ENCODE measurements at places on chromosomes 2 and 18.

DNA sequence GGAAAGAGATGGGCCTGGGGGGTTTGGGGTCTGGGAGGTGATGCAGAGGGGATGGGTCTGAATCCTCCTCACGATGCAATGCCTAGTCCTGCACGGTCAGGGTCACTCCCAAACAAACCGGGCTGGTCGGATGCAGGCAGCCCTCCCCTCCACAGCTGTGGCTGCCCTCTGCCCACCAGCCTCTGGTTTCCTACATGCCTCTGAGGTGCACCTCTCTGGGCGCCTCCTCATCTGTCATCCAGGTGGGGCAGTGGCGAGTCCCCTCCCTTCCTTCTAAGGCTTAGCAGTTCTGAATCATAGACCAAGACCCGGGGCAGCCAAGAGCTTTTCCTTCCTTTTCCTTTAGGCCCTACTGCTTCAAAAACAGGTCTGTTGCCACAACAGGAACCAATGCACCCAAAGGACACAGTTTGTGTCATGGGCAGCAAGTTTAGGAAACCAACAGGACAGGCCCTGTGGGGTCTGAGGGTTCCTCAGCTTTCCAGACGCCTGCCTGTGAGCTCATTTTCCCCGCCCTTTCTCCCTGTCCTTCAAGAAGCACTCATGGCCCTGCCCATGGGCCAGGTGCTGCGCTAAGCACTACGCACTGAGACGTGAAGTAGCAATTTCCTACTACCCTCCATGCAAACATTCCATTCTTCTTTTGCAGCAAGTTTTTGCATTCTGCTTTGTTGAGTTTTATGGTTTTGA, 6.5 kb upstream of the MAL start:
- DNase-seq = no peak

DNA sequence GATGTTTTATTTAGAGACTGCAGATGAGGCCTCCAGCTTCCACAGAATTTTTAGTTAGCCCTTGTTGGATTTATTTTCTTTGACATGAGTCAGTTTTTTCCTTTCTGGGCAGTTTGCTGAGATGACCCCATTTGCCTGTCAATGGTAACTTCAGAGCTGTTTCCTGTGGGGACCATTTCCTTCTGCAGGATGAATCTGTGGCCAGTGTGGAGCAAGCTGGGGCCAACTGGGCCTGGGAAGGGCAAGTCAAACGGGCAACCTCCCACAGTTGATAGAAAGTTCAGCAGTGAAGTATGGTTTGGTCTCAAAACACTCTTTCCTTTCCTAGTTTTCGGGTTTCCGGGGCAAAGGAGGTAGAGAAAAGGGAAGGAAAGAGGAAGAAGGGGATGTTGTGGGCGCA, 291.4 kb upstream of the NRP2 start:
- DNase-seq = no peak

GRCh38 chr18:25805323-25805722, 285.1 kb downstream of the SS18 start:
- DNase-seq = no peak

DNA sequence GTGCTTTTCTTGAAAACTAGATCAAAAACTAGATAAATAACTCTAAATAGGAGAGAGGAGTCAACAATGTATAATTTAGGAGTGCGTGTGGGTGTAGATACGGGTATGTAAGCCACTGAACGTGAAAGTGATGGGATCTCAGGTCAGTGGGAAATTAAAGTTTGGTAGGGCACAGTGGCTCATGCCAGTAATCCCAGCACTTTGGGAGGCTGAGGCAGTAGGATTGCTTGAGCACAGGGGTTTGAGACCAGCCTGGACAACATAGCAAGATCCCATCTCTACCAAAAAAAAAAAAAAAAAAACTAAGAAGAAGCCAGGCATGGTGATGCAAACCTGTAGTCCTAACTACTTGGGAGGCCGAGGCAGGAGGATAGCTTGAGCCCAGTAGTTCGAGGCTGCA, 247.1 kb downstream of the ANAPC1 start:
- DNase-seq = no peak

GRCh38 chr2:240121190-240121589, 14.9 kb downstream of the COPS9 start:
- DNase-seq = no peak

Measured in right cardiac atrium (tissue), 5 donors.